ENCODE measurements at places on chromosomes 3 and 15.

DNA sequence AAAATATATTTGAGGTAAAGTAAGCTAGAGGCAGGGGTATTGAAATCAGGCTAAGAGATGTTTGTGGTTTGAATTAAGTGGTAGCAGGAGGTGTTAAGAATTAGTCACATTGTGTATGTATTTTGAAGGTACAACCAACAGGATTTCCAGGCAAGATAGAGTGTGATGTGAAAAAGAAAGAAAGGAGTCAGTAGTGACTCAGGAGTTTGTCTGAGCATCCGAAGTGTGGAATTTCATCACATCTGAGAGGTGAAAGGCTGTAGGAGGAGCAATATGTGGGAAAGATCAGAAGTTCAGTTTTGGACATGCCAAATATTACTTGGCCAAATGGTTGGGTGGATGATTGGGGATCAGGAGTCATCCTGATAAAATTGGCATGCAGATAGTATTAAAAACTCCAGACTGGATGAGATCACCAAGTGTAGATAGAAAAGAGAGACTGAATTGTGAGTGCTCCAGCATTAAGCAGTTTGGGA is 32.1 kb upstream of the EBLN2 start:
- DNase-seq, result no peak

DNA sequence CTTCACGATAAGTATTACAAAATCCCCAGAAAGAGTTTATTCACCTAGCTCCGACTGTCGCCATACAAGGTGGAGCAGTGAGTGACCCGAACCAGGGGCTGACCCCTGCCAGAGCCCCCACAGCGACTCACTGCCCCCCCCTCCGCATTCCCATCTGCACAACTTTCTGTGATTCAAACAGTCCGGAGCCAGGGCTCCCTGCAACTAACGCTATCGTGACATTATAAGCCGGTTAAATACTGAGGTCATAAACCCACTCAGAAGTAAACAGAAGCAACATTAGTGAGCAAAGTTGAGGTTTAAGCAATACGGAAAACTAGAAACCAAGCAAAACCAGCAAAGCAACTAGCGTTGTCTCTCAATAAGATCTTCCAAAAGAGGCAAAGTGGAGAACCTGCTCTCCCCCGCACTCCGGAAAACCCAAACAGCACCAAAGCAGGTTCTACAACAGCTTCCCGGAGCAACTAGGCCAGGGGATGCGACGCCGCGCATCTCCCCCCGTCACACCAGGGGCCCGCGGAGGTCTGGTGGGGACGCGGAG is 642 bp downstream of the SCAP start:
- DNase-seq, result no peak

- DNase-seq, result peak; percentile 7
These were observed 29.1 kb downstream of the CRYGS start for GRCh38 chr3:186515125-186515524.

DNA sequence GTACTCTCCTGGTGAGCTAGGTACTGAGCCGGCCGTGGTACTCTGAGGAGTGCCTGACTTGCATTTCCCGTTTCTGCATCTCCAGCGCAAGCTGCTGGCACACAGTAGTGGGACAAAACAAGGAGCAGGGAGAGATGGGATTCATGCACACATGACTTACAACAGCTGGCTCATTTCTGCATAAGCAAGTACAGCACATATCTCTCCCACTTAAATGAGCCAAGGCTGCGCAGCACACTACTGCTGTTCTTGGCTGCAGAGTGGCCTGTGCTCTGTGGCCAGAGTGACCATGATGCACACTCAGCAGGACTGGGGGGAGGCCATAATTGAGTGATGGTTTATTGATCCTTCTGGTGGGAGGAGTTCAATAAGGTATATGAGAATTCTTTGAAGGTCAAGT is 59.2 kb upstream of the ABHD17C start:
- no peak for DNase-seq

- DNase-seq, result no peak
These were observed 9.2 kb downstream of the LTF start for GRCh38 chr3:46455231-46456115.

GRCh38 chr3:52286777-52287110 is 884 bp upstream of the GLYCTK start:
- no peak for DNase-seq

GRCh38 chr3:30399394-30400181 is 206.8 kb upstream of the TGFBR2 start:
- no peak for DNase-seq

DNA sequence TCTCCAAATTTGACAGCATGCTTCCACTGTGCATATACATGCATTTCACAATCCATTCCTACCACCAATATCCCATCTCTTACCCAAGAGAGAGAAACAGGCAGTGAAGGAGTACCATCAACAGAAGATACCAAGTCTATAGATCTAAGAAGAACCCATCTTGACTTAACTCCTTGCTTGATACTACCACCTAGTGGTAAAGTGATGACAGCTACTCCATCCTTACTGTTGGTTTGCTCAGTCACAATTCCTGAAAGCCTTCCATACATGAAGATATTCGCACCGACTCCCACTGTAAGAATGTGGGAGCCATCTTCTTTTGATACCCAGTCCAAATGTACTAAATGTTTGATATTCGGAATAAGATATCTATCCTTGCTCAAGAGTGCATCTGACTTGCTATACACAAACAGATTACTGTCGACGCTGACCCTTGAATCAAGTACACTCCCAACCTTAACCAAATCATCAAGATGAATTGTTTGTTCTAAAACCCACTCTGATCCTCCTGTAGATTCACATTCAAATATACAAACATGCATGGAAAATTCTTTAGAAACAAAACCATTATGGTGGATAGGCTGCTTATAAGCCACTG is 123.1 kb downstream of the DMXL2 start:
- DNase-seq, result no peak

DNA sequence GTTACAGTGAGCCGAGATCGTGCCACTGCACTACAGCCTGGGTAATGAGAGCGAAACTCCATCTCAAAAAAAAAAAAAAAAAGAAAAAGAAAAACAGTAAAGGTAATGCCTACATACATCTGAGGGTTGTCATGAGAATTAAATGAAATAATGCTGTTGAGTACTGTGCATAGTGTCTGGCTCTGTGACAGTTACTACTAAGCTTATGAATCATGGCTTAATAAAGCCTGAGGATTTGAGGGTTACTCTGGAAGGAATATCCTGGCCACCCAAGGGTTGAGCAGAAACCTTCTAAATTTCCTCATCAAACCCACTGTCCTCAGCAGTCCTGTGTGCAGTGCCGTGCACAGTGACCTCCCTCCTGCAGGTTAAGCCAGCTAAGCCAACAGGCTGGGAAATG is 26.8 kb upstream of the ELP6 start:
- DNase-seq, result no peak

- DNase-seq, result no peak
These were observed 78.6 kb downstream of the TRIM42 start for GRCh38 chr3:140756240-140757016.

GRCh38 chr3:67863869-67864268 is 209.5 kb upstream of the SUCLG2 start:
- DNase-seq, result no peak

Data from activated T-cell treated with anti-CD3 and anti-CD28 coated beads for 1 hour (primary cell).